Kidney capillary endothelial cell (primary cell): ENCODE measurements at places on chromosomes 2 and 18.
A peak's percentile ranks its signal among the peaks of the same experiment; 100 is the strongest.

DNA sequence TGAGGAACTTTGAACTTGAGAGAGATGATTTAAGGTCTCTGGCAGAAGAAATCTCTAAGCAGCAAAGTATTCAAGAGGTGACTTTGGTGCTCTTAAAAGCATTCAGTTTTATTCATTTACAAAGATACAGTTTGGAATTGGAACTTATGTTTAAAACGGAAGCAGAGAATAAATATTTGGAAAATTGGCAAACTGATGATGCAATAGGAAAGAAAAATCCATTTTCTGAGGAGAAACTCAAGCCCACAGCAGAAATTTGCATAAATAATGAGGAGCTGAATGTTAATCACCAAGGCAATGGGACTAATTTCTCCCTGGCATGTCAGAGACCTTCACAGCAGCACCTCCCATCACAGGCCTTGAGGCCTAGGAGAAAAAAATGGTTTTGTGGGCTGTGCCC is 1022.5 kb upstream of the CHAC2 start:
- no peak for DNase-seq

GRCh38 chr2:42921147-42921520 is 128.8 kb upstream of the HAAO start:
- DNase-seq = no peak

DNA sequence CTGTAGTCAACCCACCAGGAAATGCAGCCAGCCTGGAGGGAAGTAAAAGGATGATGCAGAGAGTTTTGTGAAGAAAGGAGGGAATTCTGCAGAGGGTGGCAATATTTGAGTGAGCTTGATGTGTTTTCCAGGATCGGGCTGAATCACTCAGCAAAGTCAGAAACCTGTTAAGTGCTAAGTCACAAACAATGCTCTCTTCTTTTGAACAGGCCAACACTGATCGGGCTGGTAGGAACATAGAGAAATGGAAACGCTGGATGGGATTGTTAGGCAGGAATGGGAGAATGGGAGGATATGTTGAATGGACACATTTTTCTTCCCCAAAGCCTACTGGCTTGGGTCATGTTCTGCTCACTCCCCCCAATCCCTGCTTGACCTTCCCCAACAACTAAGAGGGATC is 36.6 kb downstream of the KCNS3 start:
- DNase-seq = no peak

DNA sequence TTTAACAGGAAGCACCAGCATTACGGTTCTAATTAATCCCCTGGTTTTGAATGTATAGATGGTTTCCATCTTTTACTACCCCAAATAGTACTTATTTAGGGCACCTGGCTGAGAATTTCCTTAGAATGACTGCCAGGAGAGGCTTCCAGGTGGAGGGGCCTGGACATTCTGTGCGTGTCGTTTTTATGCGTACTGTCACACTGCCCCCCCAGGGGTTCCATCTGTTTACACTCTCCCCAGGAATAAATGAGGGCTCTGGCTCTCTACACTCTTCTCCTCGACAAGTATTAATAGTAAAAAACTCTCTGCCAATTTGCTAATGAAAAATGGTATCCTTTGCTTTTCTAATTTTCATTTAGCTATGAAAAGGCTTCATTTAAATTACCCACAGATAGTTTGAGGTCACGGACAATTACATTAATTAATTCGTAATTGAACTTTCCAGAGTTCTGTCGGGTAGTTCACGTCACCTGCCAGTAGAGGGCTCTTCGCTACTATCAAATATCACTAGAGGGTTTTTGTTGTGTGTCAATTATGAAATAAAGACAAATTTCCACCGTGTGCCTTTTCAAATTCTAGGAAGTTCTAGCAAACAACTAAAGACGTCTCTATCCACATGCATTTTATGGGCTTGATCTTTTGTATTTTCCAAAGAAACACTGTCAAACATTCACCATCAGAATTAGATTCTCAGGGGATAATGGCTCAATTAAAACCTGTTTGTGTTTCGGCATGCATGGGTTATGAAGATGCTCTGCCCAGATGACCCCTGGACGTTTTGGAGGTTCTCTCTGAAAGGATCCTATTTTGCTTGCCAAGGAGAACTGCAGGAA is 88.8 kb upstream of the ASB18 start:
- DNase-seq = peak; percentile 44

- DNase-seq = no peak
These were observed 47.7 kb upstream of the NR4A2 start for GRCh38 chr2:156380117-156380645.

GRCh38 chr2:417662-418061 is 129.8 kb upstream of the ALKAL2 start:
- DNase-seq = no peak

DNA sequence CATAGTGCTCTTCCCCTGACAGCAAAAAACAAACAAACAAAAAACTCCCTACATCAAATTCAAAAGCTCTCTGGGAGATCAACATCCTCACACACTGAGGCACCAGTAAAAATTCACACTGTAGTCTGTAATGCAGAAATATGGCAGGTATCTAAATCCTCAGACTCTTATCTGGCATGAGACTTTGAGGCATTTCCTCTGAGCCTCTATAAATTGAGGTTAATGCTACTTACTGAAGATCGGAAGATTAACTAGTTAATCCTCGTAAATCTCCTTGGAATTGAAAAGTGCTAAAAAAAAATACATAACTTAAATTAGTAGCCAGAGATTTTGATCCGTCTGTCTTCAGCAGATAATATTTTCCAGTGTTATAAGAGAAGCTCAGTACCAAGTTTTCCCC is 65.0 kb downstream of the AP1S3 start:
- no peak for DNase-seq

- no peak for DNase-seq
These were observed 478.8 kb downstream of the PLCL1 start for GRCh38 chr2:198283146-198283545.

- no peak for DNase-seq
These were observed 58.8 kb upstream of the TTN start for GRCh38 chr2:178865999-178866398.

- DNase-seq = no peak
These were observed 98.2 kb upstream of the PMAIP1 start for GRCh38 chr18:59801576-59801975.

GRCh38 chr18:48806551-48807261 is 144.1 kb downstream of the SMAD7 start:
- DNase-seq = no peak

DNA sequence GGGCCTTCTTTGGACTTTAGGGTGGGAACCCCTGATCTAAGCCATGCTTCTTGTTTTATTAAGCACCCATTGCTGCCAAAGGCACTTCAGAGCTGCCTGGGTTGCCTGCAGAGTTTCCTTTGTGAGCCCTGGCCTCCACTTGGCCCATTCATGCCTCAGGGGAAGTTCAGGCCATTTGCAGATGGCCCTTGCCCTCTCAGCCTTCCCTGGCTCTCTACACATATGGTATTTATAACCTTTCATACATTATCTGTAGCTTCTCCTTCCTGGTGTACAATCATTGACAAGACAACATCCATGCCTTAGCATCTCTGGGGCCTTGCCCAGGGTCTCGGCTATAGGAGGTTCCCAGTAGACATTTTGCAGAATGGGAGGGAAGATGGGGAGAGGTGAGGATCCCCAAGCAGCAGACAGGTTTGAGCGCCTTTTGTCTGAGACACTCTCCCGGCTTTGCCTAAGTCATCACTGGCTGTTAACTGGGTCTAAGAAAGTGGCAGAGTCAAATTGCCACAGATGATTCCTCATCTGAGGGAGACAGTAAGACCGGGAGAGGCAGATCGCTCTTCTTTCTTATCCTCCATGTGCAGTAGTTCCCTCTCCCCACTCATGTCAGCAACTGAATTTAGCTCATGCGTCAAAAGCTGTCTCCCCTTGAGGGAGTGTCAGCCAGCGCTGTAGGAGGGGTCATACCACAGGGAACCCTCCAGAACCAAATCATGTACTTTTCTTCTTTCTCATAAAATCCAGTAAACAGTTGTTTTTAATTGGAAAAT is 2.7 kb downstream of the EHD3 start:
- DNase-seq = no peak

- DNase-seq = no peak
These were observed 50.5 kb upstream of the NT5C1B start for GRCh38 chr2:18639756-18640453.

- peak; percentile 63 for DNase-seq
These were observed 15.9 kb upstream of the CHAC2 start for GRCh38 chr2:53751728-53752127.

GRCh38 chr2:169015943-169016342 is 15.2 kb downstream of the ABCB11 start:
- no peak for DNase-seq

DNA sequence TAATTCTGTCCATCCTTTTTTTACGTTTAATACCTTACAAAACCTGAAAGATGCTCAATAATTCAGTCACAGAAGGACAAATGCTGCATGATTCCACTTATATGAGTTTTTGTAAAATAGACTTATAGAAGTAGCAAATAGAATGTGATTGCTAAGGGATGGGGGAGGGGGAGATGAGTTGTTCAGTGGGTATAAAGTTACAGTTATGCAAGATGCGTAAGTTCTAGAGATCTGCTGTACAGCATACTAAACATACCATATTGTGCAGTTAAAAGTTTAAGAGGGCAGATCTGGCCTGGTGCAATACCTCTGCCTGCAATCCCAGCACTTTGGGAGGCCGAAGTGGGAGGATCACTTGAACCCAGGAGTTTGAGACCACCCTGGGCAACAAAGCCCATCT is 78.8 kb downstream of the TET3 start:
- DNase-seq = no peak

DNA sequence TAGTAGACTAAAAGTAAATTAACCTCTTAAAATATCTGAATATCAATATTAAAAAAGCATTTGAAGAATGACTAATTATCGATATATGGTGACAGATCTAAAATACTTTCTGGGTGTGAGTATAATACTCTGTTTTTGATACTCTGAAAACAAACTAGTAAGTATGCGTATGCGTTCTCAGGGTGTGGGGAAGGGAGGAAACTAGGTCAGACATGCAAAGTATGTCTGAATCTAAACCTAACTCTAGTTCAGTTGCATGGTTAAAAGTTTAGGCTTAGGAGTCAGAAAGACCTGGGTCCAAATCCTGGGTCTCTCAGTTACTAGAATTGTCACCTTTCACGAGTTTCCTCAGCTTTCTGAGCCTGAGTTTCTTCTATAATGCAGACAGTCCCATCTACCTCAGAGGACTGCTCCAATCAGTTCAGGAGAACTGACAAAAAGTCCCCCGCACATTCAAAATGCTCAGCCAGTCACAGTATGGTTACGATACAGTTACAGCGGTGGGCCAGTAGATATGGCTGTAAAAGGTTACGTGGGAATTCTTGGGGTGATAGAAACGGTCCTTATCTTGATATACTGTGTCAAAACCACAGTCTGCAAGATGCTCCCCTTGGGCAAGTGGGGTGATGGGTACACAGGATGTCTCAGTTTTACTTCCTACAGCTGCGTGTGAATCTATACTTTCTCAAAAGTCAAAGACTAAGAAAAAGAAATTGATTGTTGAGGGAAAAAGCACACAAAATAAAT is 29.2 kb downstream of the UNC50 start:
- DNase-seq = no peak

DNA sequence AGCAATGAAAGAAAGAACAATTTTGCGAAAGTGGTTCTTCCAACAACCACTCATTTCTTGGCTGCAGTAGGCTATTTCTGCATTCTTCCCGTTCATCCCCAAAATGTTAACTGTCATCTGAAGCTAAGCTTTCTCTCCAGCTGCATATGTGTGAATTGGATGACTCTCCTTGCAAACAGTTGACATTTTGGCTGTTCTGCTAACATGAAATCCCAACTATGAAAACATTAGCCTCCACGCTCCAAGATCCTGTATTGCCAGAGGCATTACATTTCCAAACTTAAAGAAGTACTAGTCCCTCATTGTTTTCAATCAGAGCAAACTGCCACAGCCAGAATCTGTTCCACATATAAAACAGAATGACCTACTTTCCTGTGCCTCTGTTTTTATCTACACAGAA is 88.5 kb downstream of the TGIF1 start:
- no peak for DNase-seq

- no peak for DNase-seq
These were observed 347.0 kb downstream of the CYRIA start for GRCh38 chr2:16318474-16319195.

DNA sequence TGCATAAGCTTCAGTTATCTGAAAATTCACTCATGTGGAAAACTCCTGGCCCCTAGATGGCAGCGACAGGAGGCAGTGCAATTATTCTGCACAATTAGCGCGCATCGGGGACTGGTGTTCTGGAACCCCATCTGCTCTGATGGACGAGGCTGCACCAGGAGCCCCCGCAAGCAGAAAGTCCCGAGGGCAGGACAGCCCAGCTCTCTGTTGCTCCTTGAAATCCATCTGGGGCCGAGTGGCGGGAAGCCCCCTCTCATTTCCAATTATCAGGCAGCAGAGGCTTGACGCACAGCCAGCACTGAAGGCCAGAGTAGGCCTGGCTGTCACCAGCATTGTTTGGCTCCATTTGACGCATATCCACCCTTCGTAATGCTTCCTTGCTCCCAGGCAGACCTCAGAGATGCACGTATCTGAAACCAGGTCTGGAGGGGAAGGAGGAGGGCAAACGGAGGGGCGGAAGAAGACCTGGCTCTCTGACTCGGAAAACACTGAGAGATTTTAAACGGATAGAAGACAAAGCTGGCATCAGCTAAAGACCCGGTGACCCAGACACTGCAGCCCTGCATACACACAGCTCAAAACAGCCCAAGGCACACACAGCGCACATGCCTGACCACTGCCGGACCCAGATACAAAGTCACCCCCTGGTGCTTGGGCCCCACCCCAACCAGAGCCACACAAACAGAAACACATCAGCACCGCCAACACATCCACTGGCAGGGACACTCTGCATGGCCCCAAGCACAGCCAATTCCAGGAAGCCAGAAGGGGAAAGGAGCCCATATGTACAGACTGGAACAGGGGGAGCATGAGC is 69.8 kb downstream of the TNS1 start:
- peak; percentile 92 for DNase-seq

DNA sequence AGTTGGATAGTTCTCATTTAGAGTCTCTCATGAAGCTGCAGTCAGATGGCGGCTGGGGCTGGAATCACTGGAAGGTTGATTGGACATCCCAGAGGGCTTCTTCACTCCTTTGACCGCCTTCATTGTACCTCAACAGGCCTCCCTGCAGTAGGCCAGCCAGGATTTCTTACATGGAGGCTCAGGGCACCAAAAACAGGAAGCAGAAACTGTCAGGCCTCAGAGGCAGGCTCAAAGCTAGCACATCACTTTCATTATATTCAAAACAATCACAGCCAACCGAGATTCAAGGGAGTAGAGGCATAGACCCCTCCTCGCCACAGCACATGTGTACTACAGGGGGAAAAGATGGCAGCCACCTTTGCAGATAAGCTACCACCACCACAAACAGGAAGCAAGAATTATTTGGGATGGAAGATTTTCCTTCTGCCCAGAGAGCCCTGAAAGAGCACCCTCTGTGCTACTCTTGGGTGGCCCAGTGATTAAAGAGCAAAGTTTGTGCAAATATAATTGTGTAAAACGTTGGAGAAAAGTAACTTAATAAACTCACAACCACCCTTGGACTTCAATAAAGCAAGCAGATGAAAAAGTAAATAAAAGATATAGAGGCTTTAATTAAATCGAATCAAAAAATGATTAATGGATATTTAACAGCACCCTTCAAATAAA is 155.3 kb downstream of the GFPT1 start:
- no peak for DNase-seq

GRCh38 chr2:102474785-102475184 is 1.8 kb downstream of the SLC9A4 start:
- no peak for DNase-seq
